ENCODE measurements at places on chromosomes 12 and 14.

GRCh38 chr12:109999649-109999971, 380 bp downstream of the ANKRD13A start:
- DNase-seq, result no peak

- DNase-seq, result no peak
These were observed 23.7 kb downstream of the NCOR2 start for GRCh38 chr12:124543590-124544310.

- DNase-seq, result no peak
These were observed 54.7 kb downstream of the LRCOL1 start for GRCh38 chr12:132555686-132556085.

DNA sequence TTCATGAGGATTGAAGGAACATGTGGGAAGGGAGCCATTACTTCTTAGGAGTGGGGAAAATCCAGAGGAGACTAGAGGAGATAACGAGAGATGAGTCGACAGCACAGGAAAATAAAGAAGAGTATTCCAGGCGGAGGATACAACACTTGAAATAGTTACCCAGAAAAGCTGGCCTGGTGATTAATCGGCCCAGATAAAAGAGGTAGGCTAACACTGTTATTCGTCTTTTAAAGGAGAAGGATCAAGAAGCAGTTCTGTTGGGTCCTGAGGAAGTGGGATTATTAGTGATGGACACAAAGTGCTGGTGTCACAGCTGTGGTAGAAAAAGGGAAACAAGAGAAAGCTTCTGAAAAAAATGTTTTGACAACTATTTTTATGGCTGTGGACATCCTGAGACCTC, 425.3 kb downstream of the ZFP36L1 start:
- DNase-seq, result no peak

DNA sequence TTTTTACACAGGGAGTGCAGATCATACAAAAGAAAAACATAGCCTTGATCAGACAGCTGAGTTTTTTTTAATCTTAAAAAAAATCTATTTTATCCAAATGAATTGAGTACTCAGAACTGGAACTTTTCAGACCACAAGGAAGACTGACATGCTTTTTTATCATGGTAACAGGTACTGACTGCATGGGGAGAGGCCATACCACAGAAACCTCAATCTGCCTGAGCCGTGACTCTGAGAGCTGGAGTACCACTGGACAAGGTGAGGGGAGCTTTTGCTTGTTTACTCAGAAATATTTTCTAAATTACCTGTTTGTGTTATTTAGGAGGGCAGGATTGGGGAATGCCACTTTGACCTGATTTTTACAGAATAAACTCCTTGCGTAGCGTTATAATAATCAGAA, 143.9 kb downstream of the ALX1 start:
- DNase-seq, result no peak

GRCh38 chr14:68639000-68639757, 153.7 kb downstream of the ZFP36L1 start:
- DNase-seq, result no peak

- no peak for DNase-seq
These were observed 55.3 kb upstream of the KCNH5 start for GRCh38 chr14:63100552-63100951.

- no peak for DNase-seq
These were observed 36.6 kb downstream of the SUPT16H start for GRCh38 chr14:21347201-21347600.

DNA sequence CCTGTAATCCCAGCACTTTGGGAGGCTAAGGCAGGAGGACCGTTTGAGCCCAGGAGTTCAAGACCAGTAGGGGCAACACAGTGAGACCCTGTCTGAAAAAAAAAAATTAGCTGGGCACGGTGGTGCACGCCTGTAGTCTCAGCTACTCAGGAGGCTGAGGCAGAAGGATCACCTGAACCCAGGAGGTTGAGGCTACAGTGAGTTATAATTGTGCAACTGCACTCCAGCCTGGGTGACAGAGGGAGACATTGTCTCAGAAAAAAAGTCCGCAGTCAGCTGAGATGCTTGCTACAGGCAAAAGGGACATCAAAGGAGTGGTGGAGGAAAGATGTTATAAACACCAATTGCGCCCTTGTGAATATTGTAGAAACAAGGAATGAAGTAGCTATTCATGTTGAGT, 77.8 kb downstream of the NDUFA12 start:
- DNase-seq, result no peak

DNA sequence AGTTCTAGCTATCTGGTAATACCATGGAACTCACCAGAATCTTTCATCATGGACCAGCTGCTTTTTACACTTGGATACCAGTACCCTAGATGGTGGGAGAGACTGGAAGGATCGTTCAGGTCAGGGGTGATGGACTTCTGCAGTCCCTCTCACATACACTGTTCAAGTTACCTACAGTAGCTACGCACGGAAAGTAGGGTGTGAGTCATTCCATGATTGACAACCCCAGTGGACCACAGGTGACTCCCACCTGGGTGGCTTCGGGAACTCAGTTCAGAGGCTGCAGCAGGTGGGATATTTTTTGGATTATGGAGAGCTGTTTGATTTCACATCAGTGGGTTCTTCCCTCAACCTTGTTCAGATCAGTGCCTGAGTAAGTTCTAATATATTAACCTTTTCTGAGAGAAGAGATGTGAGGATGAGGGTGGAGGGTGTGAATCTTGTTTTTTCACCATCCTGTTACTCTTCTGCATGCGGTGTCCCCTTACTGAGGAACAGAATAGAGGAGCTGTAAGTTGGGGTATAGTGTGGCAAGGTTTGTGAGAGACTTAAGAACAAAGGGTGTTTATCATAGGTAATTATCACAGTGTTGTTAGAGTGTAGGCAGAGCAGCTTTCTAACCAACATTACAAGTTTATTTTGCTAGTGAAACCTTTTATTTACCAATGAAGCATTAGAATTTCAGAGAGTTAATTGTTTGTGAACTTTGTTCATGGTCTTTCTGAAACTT, 39.6 kb downstream of the PRKCH start:
- no peak for DNase-seq

DNA sequence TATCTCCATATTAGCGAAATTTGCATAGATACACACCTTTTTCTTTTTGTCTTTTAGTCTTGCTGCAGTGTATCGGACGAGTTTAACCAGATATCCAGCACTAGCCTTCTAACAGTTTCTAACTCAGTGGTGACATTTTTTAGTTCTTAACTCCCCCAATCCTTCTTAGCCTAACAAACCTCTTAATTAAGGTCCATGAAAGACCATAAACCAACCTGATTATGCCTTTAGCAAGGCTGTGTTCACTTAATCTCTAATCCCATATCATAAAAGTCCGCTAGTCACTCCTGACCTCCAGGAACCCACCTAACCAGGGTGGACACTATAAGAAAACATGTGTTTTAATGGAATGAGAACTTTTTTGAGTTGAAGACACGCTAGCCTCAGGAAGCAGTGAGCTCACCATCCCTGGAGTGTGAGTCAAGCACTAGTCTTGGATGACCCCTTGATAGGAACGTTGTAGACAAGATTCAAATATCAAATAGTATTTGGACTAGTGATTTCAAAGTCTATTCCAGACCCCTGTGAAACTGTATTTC, 9.5 kb downstream of the CDKN1B start:
- DNase-seq, result peak; percentile 64

DNA sequence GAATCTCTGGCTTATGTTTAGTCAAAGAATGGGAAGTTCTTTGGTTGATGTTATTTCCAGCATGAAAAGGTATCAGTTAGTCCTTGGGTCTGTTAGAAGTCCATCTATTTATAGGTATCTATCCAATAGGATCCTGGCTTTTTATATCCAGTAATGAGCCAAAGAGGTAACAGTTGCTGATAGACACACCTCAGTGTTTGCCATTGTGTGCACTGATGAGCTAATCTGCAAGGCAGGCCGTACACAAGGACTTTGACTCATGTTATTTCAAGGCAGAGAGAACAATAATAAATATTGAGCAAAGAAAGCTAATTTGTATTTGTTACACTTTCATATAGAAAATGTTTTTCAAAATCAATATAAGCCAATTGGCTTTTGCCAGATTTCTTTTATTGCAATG, 56.4 kb downstream of the GLT1D1 start:
- no peak for DNase-seq

GRCh38 chr12:116714175-116714574, 23.7 kb downstream of the SPRING1 start:
- DNase-seq, result no peak

- DNase-seq, result no peak
These were observed 33.4 kb downstream of the CORO1C start for GRCh38 chr12:108697905-108698304.

DNA sequence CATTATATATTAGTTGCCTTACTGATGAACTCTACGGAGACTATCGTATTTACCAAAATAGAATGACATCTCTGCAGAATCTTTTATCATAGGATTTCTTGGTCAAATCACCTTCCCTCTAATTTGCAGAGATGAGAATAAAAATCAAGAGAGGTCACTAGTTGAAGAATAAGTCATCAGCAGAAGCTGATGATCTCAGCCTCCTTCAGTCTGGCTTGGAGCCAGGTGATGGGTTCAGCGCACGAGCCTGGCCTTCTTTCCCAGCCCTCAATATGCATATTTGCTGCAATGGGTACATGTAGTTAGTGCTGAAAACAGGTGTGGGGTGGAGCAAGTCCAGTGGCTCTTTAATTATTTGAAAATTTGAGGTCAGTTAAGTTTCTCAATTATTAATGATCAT, 19.2 kb upstream of the EMP1 start:
- DNase-seq, result no peak

GRCh38 chr14:73460691-73461127, 2.4 kb upstream of the NUMB start:
- DNase-seq, result no peak

GRCh38 chr14:39446131-39446744, 14.0 kb upstream of the FBXO33 start:
- DNase-seq, result no peak

DNA sequence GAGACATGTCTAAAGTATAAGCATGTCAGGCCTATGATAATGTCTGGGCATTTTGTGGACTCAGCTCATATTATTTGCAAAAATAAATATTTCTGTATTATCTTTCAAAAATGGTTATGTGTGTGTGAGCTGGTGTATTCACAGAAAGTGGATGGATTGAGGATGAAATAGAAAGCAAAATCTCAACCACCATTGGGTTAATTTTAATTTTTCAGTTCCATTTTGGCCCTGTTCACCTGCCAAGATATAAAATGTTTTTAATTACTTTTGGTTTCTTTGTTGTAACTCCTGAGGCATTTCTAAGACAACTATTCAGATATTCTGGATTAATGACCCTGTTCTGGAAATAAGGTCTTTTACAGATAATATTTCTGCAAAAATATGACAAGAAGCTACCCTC, 232.7 kb upstream of the PPFIA2 start:
- DNase-seq, result no peak

GRCh38 chr14:101972126-101972866, 7.9 kb downstream of the DYNC1H1 start:
- DNase-seq, result peak; percentile 98

GRCh38 chr12:27207615-27208413, 36.3 kb upstream of the STK38L start:
- DNase-seq, result no peak

GRCh38 chr12:67991158-67991557, 1.9 kb downstream of the IFNG-AS1 start:
- no peak for DNase-seq

GRCh38 chr14:45252366-45253069, 484 bp downstream of the MIS18BP1 start:
- DNase-seq, result no peak

DNA sequence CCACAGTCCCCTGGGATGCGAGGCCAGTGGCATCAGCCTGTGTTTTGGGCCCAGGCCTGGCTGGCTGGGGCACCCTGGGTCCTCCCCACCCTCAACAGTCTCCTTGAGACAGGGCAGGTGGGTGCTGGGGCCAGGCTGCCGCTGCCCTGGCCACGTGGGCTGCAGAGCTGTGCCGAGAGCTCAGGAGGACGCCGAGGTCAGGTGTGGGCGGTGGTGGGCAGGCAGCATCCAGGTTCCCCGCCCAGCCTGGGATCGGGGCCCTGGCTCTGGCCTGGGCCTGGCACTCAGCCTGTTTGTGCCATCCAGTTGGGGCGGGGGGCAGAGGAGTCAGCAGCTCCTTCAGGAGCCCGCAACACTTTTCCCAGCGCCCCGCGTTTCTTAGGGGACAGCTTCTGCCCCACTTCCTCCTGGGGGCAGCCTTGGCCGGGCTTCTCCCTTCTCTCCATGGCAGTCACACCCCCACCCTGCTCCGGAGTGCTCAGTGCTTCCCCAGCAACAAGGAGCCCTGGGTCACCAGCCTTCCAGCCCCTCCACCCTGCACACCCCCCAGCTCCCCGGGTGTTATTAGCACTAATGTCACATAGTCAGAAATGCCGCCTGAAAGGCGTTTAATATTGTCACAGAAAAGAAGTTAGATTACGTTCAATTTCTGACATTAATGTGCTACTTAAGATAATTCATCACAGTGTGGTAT, 30.8 kb downstream of the KIF26A start:
- no peak for DNase-seq

DNA sequence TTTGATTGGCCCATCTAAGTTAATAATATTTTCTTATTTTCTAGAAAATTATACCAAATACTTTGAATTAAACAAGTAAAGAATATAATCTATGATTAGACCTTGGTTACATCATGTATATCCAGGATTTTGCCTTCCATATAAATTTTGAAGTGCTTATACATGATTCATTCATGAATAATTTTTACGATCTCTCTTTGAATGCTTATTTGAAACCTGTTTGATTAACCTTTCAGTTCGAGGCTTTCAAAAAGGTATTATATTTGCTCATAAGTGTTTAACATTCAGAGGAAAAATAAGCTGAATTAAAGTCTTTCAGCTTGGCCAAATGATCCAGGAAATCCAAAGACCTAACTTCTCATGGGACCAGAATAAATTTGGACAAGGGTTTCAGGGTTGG, 495.2 kb upstream of the GARIN6 start:
- DNase-seq, result no peak

Data from AG09309 (cell line).